COR-L47 (cell line): ENCODE measurements at places on chromosomes 12 and 14.

DNA sequence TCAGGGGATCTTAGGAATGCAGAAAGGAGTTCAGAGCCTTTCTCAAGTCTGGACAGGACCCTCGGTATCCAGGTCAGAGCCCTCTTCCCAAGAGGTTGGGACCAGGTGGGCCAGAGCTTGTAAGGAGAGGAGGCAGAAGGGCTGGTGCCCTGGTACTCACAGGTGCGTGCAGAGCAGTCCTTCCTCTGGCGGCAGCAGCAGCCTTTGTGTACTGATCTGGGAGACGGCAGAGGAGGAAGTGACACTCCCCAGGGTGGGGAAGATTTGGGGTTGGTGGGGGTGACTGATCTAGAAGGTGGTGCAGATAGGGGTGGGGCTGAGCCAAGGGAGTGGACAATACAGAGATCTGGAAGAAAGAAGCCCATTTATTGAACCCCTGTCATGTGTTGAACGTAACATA lies at the start of gene ITGB7:
ITGB7 (minus strand) TSS at position 210 of the 400 bp plus-strand sequence. CDS start 6,808 bp downstream, outside the sequence.
- no peak for DNase-seq

GRCh38 chr14:76950055-76951020 lies 78.2 kb downstream of the IRF2BPL start:
- no peak for DNase-seq

GRCh38 chr12:94942663-94943062 lies 60.8 kb downstream of the NDUFA12 start:
- DNase-seq: no peak

DNA sequence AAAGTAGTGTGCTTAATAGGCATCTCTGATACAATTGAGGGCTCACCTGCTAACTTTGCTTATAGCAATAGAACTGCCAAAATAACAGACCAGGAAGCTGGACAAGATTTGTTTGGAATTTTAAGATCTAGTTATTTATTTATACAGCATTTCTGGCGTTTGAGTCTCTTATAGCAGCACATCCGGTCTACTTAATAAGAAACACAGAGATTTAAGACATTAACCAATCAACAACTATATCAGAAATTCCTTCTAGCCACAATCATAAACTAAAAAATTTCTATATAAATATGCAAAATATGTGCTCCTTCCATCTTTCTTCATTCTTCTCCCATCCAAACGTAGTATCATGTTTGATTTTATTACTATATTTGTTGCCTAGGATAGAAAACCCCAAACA lies 2.6 kb downstream of the RTN1 start:
- DNase-seq: no peak

- peak; percentile 87 for DNase-seq
Observed at GRCh38 chr14:51873221-51873893, 12.9 kb downstream of the GNG2 start.

DNA sequence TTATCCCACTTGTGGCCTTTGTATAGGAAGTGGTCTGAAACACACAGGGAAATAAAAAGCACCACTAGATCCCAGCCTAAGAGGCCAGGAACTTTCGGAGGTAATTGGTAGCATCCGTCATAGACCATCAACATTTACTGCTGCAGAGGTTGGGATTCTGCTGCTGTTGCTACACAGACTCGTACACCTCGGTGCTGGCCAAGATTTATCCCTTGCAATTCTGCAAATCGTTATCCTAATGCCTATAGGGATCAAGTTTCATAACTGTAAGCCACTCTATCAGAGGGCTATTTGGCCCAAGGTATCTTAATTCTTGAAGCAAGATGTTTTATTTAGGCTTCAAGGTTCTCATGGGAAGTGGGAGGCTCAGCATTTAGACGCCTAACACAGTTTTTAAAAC lies 913.6 kb downstream of the GALC start:
- no peak for DNase-seq

DNA sequence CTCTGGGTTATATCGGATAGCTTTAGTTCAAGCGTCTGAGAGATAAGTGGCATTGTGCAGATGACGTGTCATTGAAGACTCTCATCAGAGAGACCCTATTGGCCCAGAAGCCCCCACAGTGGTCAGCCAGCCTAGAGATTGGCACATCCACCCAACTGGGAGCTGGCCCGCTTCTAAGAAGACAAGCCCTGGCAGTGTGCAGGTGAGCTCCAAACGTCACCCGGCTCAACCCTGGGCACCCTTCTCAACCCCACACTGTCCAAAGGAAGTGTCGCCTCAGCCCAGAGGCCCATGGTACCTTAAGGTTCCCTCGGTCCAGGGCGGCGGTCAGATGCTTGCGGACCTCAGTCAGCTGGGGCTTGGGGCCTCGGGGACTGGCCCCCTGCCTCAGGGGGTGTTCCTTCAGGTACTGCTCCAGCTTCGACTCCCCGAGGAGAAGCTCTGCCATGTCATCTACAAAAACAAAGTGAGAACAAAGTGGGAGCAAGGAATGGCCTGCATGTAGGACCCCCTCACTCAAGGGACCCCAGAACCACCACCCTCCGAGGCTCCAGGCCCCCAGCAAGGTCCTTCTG lies 30.3 kb downstream of the TTC7B start:
- DNase-seq: no peak

GRCh38 chr14:50047274-50047676 lies 69.1 kb downstream of the VCPKMT start:
- DNase-seq: no peak

DNA sequence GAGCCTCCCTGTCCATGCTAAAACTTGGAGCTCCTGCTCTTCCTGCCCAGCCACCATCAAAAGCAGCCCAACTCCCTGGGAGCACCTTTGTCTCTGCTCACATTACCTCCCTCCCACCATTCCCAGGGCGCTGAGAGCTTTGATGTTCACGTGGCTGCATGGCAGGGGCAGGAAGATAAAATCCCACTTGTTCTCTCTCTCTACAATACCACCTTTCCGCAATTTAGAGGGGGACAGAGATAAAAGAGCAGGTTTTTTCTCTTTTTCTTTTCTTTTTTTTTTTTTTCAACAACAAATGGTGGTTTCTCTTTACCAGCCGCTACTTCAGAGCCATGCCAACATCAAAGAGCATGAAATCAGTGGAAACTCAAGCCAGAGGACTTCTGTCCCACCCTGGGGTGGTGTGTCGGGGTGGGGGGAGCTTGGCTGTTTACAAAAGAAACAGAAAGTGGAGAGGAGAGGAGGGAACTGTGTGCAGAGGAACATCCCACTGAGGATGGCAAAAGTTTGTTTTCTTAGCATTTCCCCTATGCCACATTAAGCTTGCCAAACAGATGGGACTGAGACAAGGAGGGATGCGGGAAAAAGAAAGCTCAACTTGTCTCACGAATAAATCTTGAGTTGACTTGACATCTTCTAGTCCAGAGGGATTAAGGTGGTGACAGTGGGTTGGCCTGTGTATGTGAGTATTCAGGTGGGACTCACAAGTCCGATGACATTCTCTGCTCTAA lies 103.7 kb upstream of the NUDT4 start:
- DNase-seq: no peak

DNA sequence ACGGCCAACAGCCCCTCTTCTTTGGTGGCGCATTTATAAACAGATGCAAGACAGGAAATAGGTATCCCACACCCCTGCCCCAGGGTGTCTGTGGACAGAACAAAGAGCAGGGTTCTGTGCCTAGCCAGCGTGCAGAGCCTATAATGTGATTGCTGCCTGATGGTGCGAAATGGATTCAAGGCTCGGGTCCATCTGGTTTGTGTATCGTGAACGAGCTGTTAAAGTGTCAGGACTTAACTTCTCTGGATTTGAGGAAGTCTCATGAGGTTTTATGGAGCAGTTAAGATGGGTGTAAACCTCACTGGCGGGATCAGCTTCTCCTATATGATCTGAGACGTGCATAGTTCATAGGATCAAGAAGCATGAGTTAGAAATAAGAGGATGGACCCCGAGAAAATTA lies 388.7 kb upstream of the TBX3 start:
- no peak for DNase-seq

- no peak for DNase-seq
Observed at GRCh38 chr12:111368291-111368787, 556 bp downstream of the PHETA1 start.

DNA sequence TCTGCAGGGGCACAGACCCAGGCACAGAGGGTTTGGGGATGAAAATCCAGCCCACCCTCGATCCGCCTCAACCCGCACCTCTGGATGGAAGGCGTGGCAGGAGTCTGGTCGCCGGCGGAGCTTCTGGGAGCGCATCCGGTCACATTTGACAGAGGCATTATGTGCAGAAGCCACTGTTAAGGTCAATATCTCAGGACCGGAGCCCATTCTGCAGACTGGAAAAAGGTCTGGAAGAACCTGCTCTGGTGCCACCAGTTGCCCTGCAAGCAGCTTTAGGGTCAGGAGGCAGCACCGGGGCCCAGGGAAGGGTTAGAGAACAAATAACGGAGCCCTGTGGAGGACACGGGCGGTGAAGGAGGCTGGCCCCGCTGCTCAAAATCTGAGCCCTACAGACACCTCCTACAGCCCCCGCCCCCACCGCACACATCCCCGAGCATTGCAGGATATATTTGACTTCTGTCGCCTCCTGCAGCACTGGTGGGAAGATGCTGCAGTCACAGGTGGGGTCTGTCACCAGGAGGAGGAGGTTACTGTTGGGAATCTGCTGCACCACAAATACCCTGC lies 25.1 kb upstream of the LRTM2 start:
- no peak for DNase-seq

- DNase-seq: no peak
Observed at GRCh38 chr12:30635385-30635784, 60.3 kb downstream of the IPO8 start.

DNA sequence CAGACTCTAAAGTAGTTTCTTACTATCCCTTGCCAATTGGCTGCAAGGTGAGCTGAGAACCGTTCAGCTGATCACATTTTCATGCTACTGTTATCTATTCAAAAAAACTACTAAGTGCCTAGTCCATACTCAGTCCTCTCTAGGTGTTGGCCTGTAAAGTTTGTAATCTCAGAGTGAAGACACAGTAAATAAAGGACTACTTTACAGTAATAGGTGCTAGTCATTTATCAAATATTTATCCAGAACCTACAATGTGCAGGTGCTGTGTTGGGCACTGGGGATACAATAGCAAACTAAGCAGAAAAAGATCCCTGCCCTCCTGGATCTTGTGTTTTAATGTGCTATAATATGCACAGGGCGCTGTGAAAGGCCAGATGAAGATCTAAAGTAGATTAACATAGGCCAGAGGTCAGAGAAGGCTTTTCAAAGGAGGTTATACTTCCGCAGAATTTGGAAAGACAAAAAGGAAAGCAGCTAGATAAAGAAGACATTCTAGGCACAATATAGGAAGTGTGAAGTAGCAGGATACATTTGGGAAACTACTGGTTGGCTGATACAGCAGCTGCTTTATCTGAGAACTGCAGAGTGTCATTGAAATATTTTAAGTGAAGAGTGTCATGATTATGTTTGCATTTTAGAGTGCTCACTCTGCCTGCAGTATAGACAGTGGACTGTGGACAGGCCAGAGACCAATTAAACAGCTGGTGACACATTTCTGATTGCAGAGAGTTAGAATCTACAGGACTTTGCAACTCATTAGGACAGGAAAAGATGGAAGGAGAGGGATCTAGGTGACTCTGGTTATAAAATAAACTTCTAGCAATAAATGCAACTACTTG lies 8.0 kb upstream of the ACTR10 start:
- DNase-seq: no peak

- no peak for DNase-seq
Observed at GRCh38 chr14:55467307-55467706, 26.9 kb upstream of the TBPL2 start.

GRCh38 chr14:56059054-56059453 lies 59.2 kb upstream of the PELI2 start:
- DNase-seq: no peak

DNA sequence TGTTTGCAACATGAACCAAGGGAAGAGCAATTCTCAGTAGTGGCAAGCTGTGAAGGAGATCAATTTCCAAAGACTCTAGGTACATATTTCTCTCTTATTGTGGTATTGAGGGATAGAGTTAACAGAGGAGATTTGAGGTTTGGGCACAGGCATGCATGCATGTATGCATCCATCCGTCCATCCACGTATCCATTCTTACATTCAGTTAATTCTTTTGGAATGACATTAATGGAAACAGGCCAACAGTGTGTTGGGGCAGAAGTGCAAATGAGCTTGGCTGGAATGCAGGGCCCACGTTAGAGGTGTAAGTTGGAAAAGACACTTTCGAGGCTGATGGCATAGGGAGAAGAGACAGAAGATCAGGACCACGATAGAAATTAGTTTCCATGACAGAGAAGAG lies 216.9 kb upstream of the PELI2 start:
- DNase-seq: no peak

GRCh38 chr12:122079033-122079531 lies 526 bp downstream of the MLXIP start:
- no peak for DNase-seq

DNA sequence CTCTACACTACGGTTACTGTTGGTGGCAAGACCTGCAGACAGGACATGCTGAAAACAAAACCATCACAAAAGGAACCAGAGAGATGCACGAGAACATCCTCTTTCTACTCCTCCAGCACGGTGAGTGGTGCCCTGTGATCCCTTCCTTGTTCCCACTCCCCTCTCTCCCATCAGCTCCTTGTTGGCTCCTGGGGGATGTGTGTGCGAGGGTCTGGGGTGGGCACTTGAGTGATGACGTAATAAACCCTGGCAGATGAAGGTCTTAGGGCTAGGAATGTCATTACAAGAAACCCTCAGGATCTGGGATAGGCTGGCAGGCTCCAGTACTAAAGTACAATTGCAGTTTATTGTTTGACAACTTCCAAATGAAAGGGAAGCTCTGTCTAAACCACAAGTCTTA lies 261.5 kb downstream of the FOXN3 start:
- DNase-seq: no peak

- DNase-seq: no peak
Observed at GRCh38 chr12:64187794-64188193, 34.3 kb downstream of the KICS2 start.

DNA sequence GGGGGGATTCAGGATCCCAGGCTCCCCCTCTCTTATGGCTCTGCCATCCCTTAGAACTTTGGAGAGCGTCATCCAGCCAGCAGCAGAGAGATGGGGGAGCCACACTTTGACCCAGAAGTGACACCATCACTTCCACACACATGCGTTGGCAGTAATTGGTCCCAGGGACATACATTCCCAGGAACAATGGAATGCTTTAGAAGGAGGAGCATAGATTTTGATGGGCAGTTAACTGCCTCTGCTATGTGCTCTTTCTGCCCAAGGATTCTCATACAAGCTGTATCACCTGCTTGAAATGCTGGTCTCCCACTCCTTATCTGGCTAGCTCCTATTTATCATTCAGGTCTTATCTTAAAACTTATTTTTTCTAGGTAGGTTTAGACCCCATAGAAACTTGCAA lies 109.0 kb upstream of the RPH3A start:
- DNase-seq: no peak

GRCh38 chr12:49187184-49187583 lies 1.7 kb downstream of the TUBA1A start:
- peak; percentile 57 for DNase-seq

GRCh38 chr12:10722905-10723746 lies at the start of gene YBX3:
Gene YBX3, minus strand, starts transcription at chr12:10723323. Its CDS starts 212 bp downstream, at chr12:10723111.
- no peak for DNase-seq

DNA sequence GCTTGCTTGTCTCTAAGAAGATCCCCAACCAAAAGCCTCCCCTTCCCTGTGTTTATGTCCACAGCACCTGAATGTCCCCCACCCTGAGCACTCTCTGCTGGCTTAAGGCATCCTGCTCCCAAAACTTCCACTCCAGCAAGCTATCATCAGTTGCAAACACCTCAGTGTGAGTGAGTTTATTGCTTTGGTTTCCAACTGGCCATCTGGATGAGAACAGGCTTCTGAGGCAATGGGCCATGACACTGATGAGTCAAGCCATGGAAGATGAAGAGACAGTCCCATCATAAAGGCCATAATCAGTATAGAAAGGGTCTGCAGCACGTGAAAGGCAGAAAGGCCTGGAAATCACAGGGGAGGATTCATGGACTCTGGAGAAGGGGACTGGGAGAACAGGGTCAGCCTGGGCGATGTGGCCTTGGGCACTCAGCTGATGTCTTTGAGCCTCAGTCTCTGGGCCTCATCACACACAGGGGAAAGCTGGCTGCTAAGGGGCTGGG lies 12.8 kb downstream of the CMKLR1 start:
- DNase-seq: no peak
